ENCODE measurements at places on chromosomes 6 and 20.

- no peak for DNase-seq
These were observed 428.0 kb downstream of the DHX35 start for GRCh38 chr20:39390186-39390585.

DNA sequence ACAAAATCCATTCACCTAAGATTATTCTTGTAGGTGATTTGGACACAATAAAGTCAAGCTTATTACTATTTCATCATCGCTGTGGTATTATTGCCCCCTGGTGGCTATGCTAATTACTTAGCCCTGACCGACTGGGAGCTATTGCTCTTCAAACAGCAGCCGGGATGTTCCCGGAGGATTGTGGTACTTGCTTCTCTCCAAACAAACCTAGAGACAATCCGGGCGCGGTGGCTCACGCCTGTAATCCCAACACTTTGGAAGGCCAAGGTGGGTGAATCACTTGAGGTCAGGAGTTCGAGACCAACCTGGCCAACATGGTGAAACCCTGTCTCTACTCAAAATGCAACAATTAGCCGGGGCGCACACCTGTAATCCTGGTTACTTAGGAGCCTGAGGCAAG is 15.4 kb upstream of the STMND1 start:
- no peak for DNase-seq

- no peak for DNase-seq
These were observed 44.0 kb downstream of the SIRPA start for GRCh38 chr20:1939270-1939595.

- no peak for DNase-seq
These were observed 11.6 kb upstream of the DSE start for GRCh38 chr6:116359131-116359530.

DNA sequence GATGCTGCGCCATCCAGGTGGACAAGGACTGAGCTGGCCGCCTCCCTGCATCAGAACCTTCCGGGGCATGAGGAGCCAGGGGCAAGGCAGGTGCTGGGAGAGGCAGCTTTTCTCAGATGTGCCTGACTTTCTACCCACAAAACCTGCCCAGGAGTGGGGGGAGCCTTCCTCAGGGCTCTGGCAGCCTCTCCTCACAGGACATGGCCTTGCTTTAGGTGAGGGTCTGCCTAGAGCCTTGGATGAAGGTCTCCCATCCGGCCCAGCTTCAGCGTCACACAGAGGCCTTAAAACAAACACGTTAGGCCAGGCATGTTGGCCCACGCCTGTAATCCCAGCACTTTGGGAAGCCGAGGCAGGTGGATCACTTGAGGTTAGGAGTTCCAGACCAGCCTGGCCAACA is 7.4 kb downstream of the BCAS4 start:
- DNase-seq, result no peak

DNA sequence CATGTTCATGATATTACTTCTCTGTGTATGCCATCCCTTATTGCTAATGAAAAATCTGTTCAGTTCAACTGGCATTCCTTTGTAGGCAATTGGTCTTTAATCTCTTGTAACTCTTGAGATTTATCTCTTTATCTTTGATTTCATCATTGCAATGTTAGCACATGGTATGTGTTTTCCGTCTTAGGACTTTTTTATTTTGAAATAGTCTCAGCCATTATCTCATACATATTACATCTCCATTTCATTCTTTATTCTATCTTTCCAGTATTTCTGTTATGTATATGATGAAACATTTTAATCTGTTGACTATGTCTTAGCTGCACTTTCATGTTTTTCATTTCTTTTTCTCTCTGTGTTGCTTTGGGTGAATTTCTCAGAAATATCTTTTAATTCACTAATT is 58.1 kb downstream of the VSTM2L start:
- DNase-seq, result no peak

DNA sequence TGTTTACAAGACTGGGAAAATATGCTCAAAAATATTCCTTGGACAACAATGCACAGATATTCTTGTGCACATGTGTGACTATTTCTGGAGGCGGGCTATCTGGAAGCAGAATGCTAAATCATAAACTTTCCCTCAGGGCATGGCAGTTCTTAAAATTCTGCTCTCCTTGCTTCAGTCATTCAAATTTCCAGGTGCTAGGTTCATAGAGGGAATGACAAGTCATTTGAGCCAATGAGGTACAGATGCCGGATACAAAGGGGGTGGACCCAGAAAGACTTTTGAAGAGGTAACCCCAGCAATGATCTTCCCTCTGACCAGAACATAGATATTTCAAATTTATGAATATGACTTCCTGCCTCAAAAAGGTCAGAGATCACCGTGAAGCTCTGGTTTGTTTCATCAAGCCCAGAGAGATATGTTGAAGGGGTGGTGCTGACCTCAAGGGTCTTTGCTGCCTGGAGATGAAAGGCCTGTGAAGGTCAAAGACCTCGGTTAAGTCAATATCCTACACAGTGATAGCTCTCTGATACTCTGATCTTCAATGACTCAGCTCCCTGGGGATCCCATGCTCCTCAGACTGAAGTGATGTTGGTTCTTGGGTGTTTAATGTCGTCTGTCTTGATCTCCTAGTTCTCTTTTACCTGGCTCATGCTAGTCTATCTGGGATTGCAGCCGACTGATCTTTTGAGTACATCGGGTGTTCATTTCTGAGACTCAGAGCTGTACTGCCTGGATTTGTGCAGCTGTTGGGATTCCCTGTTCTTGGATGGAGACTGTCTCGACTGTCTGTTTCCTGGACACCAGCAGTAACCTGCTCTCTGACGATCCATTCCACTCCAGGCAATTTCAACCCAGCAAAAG is 47.5 kb upstream of the TSHZ2 start:
- DNase-seq, result no peak

DNA sequence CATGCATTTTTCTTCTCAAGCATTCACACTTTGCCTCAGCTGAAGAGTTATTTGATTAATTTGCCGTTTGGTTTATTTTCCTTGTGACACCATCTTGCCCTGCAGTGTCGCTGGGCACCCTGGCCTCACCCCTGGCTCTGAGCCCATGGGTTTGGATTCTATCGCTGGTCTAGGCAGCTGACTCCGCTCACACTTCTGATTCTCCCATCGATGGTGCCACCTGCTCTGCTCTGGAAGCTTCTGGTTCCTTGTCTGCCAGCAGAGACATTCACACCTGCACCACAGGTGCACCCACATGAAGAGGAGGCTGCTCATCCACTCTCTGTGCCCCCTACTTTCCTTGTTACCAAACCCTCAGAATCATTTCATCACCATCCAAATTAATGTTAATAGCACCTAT is 291.6 kb upstream of the CDH4 start:
- DNase-seq, result no peak

- no peak for DNase-seq
These were observed 47.6 kb downstream of the AGPAT4 start for GRCh38 chr6:161226009-161226964.

DNA sequence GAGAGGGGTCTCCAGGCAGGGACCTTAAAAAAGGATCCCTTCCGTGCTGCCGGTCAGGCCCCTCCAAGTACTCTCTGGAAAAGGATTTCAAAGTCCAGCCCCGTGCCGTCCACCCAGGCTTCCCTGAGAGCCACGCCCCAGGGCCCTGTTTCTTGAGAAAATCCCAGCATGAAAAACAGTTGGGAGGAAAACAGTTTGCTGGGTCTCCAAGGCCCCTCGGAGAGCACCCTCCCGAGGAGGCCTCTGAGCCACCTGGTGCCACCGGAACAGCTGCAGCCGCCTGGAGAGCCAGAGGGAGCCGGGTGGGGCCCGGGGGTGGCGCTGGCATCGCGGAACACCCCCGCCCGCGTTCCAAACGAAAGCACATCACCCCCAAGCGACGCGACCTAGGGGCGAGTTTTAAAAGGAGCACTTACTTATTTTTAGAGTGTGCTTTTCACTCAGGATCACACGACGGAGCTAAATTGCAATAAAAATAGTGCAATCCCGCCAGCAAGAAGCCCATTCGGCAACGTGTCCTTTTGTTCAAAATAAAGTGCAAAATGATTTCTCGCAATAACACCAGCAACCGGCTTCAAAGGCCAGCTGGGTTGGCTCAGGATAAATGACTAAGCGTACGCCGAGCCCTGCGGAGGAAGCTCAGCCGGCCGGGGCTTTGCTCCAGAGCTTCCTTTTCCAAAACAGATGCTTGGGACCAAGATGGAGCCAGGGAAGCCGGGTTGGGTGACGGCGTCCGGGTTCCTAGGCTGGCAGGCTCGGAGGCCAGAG is 64.2 kb downstream of the YTHDF1 start:
- no peak for DNase-seq

DNA sequence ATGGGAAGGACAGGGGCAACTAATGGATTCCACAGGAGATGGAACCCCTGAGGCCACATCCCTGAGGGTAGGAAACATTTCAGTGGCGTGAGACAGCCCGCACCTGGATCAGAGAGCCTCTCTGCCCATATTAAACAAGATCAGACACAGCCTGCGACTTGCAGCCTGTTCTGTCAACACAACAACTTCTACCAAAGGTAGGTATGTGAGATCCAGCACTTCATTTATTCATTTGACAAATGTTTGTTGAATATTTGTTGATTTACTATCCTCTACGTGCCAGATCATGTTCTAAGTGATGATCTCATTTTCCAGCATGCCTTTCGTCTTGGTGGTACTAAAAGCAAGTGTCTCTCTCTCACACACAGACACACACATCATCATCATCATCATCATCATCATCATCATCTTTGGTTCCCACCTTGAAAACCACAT is 43.2 kb upstream of the NT5E start:
- no peak for DNase-seq

DNA sequence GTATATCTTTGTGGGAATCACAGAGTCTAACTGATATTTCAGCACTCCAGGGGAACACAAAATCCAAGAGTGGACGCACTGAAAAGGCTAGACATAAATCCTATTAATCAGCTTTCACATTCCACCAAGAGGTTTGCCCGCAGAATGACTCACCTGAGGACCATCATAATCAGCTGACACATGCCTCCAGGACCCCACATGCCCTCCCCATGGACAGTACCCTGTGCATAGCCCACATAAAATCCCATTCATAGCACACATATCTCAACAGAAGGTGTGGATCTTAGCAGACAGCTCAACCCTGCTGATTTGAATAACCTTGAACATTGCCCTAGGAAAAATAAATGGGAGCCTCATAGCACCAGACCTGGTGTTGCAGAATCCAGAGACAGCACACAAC is 246.8 kb upstream of the TENT5A start:
- DNase-seq, result no peak

GRCh38 chr6:137155830-137156229 is 17.6 kb downstream of the IL22RA2 start:
- no peak for DNase-seq

DNA sequence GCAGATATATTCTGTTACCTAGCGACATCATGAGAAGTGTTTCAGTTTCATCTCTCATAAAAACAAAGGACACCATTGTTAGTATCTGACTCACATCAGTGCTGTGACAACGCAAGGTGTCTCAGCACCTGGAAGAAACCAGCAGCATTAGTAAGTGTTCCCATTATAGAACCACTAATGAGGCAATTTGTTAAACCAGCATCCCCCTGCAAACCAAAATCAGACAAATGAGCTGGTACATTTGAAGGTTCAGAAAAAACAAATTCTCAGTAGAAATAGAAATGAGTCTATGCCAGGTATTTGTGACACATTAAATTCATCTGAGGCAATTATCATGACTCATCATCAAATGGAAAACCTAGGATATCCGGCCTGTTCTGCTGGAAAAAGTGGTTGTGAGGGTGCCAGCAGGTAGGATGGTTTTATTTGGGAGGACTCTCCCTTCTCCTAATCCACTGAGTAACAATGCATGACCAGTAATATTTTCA is 151.7 kb downstream of the TMEM200A start:
- DNase-seq, result no peak

DNA sequence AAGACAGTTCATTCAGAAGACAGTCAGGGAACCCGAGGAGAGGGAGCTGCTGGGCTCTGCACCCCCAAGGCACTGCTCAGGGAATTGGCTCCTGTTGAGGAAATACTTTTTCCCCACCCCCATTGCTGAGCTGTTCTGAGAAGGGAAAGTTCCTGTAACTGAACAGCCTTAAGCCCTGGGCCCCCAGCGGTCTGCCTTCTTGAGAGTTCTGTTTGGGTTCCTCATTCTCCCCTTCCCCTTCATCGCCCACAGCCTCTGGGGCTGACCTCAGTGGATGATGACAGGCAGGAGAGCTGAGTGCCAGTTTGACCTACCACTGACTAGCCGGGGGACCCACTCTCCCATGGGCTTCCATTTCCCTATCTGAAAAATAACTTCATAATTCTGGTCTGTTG is 10.7 kb downstream of the HCK start:
- no peak for DNase-seq

- no peak for DNase-seq
These were observed 58.6 kb downstream of the PHACTR3 start for GRCh38 chr20:59662856-59663512.

GRCh38 chr20:52234302-52235045 is 42.9 kb upstream of the ZFP64 start:
- no peak for DNase-seq

GRCh38 chr6:132524646-132525045 is 11.7 kb upstream of the STX7 start:
- DNase-seq, result no peak

DNA sequence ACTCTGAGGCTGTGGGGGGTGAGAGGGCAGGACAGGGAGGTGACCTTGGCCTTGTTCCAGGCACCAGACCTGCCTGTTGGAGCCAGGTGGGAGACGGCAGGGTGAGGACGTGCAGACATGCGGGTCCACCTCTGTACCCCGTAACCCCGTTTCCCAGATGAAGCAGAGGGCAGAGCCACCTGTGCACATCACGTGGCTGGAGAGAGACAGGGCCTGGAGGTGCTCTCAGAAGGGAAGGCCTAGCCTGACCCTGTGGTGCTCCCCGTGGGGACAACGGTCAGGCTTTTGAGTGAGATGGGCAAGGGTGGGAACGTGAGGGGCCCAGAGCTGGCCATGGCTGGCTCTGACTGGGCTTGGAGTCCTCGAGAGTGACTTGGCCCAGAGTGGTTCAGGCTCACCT is 6.6 kb downstream of the NTSR1 start:
- DNase-seq, result no peak

DNA sequence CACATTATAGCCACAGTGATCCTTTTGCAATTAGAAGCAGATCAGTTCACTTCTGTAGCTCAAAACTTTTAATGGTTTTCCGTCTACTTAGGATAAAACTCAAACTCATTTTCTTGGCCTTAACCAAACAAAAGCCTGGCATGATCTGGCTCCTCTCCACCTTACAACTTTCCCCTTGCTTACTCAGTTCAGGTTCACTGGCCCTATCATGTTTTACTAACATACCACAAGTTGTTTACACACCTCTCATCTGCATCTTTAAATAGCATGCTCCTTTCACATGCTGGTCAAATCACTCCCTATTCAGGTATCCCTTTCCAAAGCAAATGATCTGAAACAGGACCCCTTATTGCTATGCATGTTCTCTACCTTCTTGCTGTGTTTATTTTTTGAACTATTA is 191.4 kb upstream of the FAM83B start:
- no peak for DNase-seq

DNA sequence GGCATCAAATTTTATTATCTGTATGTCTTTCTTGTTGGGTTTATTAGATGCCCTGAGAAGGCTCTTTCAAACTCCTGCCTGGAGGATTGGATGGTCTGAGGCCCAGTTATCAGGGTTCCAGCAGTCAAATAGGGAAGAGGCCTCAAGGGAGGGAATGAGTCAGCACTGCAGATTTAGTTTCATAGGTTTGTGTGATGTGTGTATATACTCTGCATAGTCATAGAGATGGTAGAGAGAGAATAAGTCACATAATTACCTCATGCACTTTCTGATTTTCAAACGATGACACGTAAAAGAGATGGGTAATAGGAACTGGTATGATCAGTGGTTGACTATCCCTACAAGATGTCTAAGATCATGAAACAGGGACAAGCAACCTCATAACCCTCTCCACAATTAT is 82.1 kb downstream of the ADAT2 start:
- DNase-seq, result no peak

- no peak for DNase-seq
These were observed 89.8 kb downstream of the CD164 start for GRCh38 chr6:109292420-109292819.
